ENCODE measurements at places on chromosomes 4 and X. TPM values are rescaled to one million over a fixed set of nuclear protein-coding genes. Genes with fewer than 3 reads are reported as not detected.

- DNase-seq: no peak
These were observed 16.1 kb upstream of the CXCR3 start for GRCh38 chrX:71634366-71634765.

DNA sequence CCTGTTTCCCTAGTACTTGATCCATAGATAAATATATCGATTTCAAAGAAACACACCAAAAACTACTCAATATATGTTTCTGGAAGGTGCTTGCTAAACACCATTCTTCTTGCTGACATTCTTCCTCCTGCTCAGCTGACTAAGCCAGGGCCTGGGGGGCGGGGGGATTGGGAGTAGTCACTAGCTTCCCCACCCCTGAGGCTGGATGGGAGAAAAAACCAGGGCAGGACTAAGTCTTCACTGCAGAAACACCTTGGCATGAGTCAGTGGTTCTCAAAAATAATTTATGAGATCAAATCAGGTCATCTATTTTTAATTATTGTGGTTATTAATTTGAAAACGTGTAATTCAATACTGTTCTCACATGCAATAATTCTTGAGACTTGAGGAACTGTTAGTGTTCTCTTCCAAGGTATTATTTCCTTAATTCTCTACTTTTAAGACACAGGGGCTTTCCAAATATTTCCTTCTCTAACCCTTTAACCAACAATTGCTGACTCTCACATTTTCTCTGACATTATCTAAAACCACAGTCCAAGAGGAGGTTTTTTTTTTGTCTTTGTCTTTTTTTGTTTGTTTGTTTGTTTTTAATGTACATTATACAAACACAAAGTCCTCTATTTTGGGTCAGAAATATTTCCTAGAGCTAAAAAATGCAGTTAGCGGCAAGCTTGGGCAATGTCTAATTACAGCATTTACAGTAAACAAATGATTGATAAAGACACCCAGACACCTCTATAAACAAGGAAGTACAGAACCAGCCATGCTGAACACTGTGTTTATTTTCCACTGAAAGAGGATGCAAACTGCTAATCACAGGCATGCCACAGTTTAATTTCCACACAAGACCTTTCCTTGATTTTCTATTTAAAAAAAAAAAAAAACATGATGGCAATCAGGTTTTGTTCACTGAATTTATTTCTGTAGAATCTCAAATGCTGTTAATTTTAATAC is 120.3 kb upstream of the USP9X start:
- DNase-seq: no peak

DNA sequence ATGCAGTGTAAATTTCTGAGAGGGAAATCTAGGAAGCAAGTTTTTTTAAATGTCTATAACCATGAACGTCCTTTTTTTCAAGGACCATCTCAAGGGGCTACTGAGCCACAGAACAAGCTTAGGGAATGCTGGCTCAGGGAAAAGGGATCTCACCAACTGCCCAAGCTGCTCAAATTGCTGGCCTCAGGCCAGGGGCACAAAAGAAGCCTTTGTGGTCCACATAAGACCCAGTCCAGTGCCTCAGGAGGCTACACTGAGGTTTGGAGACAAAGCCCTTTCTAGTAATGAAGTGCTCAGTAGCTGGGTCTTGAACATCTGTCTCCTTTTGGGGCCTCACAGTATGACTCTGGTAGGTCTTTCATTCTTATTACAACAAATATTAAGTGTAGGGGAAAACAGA is 305.5 kb downstream of the RAB28 start:
- no peak for DNase-seq

DNA sequence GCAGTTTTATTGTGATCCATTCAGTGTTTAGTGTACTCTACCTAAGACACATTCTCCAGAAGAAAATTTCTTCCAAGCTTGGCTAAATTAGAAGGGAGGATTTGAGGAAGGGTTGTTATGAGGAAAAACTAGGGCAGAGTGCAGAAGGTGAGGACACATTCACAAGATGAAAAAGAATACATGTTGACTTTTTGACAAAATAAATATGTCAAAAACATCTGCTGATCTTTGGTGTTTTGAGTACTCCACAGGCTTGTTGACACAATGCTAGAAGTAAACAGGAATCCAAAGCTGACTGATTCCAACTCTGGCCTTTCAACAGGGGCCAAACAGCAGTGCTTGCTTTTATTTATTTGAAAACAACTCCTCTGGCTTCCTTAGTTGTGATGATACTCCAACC is 125.8 kb upstream of the SLC7A11 start:
- DNase-seq: no peak

- no peak for DNase-seq
These were observed 77.1 kb upstream of the TBC1D9 start for GRCh38 chr4:140833280-140833679.

DNA sequence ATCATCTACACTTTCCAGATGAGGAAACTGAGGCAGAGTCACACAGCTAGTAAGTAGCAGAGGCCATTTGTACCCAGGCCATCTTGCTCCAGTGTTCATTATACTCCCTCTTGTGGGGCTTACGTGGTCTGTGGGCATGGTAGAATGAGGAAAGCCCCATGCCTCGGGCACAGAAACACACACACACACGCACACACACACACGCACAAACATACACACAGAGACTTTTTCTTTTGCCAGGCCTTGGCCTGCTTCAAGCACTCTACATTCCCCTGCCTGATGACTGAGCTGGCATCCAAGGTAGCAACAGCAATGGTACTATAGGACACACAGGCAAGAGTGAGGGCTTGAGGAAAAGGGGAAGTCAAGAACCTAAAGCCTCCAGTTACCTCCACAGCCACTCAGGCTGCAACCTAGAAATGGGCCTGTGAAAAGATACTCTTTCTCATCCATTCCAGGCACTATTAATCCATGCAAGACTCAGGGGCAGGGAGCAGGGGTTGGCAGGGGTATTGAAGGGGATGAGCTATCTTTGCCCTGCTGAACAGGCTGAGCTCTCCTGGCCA is 43.6 kb downstream of the STARD8 start:
- no peak for DNase-seq

DNA sequence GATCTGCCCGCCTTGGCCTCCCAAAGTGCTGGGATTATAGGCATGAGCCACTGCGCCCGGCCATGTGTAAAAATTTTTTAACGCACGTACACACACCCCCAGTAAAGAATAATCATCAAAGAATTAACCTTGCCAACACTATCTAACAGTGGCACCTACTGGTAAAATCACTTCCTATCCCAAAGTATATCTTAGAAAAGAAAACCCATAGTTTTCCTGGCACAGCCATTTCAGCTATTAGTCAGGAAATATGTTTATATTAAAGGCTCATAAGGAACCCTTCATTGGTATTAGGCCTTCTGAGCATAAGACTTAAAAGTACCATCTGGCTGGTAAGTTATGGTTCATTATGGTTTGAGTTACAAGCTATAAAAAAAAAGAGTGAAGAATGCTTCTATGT is 14.1 kb downstream of the S100G start:
- DNase-seq: no peak

DNA sequence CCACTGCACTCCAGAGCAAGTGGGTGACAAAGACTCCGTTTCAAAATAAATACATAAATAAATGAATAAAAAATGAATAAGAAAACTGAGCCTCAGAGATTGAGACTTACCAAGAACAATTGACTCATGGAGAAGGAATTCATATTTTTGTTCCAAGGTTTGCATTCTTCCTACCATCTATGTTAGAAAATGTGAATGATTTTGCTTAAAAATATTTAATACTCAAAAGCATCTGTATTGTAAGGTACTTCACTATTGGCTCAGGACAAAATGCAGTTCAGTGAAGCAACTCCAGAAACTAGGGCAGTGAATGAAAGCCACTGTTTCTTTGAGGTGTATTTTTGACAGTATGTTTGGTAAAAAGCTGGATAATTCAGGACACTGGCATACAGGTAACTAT is 54.1 kb downstream of the XAGE2 start:
- DNase-seq: no peak

ASB12 gene
- 0.59 TPM for polyA plus RNA-seq

CLNK gene
- polyA plus RNA-seq: 0.52 TPM

CC2D2A gene
- polyA plus RNA-seq: 57.6 TPM

THAP6 gene
- 17.9 TPM for polyA plus RNA-seq
